ENCODE measurements at places on chromosomes 1 and 21.

DNA sequence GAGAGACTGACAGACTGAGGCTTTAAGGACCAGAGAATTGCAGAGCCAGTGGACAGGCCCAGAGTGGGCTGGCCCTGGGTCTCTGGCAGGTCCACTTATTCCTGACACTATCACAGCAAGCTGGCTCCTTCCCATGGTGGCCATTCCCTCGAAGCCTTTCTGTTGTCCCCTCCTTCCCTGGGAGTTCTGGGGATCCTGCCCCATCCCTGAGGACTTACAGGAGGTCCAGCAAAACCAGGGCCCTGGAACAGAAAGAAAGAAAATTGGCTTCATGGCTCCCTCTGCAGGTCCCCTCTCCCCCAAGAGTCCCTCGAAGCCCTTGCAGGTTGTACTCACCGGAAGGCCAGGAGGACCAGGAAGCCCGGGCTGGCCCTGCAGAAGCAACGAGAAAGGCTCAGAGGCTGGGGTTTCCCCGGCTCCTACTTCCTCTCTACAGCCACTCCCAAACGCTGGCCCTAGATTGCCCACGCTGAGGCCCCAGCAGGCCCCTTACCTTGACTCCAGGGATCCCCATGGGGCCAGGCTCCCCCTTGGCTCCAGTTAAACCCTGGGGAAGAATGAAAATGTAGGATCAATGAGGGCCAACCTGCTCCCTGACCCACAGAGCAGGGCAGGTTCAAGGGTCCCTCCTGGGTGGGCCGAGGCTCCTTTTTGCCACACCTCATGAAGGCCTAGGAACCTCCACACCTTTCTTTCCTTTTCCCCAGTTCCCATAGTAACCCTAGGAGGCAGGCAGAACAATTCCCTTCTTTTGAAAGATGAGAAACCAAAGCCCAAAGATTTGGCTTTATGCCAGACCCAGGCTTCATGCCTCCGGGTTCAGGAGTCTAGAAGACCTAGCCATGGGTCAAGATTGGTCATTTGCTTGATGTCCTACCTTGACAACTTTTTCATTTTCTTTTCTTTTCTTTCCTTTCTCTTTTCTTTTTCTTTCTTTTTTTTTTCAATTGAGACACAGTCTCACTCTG, 4.6 kb downstream of the COL9A2 start:
- DNase-seq, result no peak

GRCh38 chr1:51978099-51978498, 12.4 kb downstream of the RAB3B start:
- DNase-seq, result no peak

DNA sequence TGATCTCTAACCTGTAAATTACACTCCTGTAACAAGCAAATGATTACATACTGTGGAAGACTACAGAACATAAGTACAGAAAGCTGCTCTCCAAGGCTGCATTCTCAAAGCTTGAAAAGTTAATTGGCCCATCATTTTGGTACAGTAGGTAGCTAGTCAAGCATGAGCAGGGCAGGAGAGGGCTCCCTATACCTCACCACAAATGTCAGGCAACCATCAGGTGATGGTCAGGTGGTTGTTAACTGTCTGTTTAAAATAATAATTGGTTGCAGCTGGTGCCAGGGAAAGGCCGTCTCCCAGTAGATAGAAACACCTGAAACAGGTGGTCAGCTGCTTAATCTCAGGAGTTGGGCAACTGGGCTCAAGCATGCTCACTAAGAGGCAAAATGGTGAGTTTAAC, 13.1 kb upstream of the SLC1A7 start:
- no peak for DNase-seq

DNA sequence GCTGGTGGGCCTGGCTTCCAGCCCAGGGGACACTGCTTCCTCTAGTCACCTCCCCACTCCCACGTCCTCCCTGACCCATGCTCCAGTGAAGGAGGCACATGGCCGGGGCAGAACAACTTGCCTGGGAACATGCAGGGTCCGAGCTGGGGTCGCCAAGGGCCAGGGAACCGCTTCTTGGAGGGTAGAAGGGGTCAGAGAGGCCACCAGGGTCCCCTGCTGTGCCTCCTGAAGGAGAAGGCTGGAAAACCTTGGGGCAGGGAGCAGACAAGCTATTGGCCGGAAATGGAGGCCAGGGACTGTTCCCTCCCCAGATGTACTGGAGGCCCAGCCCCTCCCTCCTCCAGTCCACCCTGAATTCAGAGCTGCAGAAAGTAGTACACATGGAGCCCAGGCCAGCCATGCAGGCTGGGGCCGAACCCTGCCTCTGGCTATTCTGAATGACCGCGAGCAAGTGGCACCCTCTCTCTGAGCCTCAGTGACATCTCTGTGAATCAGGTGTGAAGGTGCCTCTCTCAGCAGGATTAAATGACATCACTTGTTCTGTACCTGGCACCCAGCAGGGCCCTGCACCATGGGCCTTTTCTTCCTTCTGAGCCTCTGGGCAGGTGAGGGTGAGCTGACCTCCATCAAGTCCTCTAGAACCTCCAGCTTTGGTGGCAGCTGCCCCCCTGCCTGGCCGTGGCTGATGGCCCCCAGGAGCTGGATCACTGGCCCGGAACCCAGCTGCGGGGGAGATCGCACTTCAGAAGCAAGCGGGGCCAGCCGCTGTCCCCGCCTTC, 15.7 kb downstream of the SPOCD1 start:
- DNase-seq, result peak; percentile 32

GRCh38 chr21:41371685-41372030, 9.8 kb downstream of the MX2 start:
- DNase-seq, result no peak

DNA sequence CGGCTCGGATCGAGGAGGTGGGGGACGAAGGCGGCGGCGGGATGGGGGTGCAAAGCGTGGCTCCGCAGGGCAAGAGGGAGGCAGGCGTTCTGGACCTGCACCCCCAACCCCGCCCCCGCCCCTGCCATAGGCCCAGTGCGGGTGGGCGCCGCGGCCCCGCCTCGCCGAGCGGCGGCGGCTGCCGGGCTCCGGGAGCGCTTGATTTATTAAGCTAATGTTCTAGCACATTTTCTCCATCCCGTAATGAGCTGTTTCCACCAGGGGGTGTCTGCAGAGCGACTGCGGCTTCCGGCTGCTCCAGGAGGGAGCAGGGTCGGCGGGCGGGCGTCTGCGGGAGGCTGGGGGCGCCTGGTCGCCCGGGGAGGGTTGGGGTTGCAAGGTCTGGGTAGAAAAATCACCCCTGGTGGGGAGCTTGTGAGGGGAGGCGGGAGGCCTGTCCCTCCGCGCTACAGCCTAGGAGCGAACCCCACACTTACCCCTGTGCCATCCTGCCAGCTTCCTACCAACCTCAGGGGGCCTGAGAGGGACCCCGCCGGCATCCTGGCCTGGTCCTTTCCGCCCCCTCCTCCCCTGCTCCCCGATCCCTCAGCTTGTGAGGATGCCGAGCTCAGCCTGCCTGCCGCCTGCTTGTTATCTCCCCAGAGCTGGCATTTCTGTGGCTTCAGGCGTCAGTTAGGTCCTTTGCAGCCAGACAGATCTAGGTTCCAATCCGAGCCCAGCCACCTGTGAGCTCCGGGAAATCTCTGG, 48.5 kb upstream of the ACOT11 start:
- DNase-seq, result peak; percentile 67

DNA sequence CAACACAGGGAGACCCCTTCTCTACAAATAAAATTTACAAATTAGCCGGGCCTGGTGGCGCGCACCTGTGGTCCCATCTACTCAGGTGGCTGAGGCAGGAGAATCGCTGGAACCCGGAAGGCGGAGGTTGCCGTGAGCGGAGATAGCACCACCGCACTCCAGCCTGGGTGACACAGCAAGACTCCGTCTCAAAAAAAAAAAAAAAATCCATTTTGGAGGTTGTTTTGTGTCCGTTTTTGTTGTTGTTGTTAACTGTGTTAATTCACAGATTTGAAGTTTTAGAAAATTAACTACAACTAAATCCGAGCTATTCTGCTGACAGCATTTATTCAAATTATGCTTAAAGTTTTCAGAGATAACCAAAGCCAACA, 618 bp downstream of the CLCC1 start:
- DNase-seq, result no peak

DNA sequence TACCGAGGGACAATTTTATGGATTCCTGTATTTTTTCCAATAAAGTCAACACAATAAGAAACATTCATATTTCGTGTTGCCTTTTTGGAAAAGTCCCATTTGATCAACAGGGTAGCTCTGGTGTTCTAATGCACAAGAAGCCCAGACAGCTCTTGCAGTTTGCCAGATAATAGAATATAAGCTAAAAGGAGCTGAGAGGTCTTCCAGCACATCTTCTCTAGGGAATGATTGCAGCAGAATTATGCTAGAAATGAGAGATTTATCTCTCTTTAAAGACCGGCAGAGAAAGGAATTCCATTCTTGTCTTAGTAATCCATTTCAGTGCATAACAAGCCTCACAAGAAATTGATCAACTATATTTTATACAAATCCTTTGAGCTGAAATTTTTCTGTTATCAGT, 25.0 kb upstream of the DDX59 start:
- DNase-seq, result no peak

DNA sequence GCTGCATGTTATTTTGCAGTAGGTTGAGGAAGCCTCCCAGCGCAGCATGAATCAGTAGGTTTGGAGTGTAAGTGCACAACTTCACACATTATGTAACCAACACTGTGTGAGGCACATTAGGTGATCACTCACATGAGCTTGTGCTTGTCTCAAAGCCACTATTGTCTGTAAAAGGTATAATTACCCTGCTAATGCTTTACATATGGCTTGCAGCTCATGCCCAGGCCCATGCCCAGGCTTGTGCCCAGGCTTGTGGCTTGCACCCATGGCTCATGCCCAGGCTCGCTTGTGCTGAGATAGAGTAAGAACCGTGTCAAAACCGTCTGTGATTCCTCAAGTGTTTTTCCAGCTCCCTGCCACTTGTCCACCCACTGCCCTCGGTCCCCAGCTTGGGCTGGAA, 596.3 kb downstream of the LTN1 start:
- DNase-seq, result no peak

GRCh38 chr1:9340172-9340854, 47.6 kb downstream of the SPSB1 start:
- peak; percentile 45 for DNase-seq

DNA sequence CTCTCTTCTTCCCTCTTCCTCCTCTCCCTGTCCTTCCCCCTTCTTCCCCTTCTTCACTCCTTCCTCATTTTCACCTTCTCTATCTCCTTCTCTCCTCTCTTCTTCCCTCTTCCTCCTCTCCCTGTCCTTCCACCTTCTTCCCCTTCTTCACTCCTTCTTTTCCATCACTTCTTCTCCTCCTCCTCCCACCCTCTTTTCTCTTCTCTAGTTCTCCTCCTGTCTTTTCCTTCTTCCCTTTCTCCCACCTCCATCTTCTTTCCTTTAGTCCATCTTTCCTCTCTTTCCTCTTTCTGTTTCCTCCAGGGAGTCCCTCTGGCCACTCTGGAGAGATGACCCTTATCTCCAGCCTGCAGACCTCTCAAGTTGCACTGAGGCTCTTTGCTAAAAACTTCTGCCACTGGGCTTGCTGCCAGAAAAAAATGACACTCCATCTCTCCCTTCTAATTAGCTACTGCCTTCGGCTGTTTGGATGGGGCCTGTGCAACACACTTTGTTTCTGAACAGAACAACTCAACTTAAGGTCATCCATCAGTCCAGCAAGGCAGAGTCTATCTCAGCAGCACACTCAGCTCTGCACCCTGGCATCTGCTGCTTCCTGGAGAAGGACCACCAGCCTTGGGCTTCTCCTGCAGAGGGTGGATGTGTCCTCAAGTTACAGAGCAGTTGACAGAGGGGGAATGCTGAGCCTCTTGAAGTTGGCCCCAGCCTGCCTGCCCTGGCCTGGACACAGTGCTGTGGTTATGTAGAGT, 538.8 kb downstream of the MATN1 start:
- DNase-seq, result no peak

DNA sequence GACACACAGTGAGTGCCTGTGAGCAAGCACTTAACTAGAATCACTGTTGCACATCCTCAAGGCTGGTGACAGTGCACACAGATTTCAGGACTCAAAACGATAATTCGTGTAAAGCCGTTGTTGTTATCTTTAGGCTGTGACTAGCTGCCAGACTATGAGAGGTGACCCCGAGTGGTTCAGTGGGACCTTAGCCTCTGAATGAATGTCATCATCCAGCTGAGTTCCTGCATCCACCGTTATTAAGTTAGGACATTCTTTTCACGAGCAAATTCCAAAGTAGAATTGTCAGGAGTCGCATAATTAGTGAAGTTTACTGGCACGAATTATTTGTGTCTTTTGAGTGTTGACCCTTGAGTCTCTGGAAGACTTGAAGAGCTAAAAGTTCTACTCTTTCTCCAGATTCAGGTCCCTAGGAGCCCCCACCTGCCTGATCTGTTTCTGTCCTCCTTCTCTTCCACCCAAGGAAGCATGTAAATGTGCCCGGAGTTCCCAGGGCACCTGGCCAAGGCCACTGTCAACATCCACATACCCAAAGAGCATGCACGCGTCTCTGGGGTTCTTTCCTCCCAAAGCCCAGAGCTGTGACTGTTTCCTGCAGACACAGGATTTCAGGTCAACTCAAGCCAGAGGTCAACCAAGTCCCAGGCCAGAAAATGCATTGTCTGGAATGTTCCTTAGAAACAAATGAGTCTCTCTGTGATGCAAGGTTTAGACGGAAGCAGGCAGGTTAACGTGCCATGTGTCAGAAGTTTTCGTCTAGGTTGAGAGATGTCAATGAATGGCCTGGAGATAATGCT, 207.2 kb downstream of the TOMM20 start:
- DNase-seq, result no peak

DNA sequence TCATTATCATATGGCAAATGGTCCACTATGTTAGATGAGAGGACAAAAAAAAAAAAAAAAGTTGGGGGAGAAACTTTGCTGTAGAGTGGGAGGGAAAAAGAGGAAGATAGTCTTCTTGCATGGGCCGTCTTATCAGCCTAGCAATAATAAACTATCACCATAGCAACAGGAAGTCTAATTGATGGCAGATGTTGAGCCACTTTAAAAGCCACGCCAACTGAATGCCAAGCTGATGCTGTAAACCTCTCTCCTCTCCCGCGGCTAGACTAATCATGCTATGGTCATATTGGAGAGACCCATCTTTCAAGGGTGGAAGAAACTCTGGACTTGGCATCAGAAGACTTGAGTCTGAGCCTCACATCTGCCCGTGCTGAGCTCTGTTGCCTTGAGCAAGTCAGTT, 122.2 kb upstream of the HOOK1 start:
- DNase-seq, result no peak

DNA sequence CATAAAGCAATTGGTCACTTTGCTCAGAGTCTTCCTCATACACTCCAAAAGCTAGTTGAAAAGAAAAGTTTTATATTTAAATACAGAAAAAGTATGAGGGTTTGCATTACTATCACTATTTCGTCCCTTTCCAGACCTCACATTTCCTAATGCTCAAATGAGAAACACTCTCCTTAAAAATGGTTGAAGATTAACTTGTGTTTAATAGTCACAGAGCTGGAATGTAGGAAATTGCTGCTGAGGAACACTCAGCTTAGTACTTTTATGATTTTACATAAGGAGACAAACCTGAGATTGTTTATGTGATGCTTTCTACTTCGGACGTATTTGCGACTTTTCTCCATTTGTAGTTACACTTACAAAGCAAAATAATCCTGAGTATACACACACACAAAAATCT, 39.8 kb downstream of the MYSM1 start:
- no peak for DNase-seq

- DNase-seq, result no peak
These were observed 42.6 kb downstream of the KIRREL1 start for GRCh38 chr1:158035976-158036583.

- DNase-seq, result no peak
These were observed 31.0 kb upstream of the COG2 start for GRCh38 chr1:230611128-230611877.

- no peak for DNase-seq
These were observed 44.2 kb downstream of the OSBPL9 start for GRCh38 chr1:51661081-51661518.

Data from left lung (tissue), 14 donors.